ENCODE measurements at places on chromosomes 1 and 21.

DNA sequence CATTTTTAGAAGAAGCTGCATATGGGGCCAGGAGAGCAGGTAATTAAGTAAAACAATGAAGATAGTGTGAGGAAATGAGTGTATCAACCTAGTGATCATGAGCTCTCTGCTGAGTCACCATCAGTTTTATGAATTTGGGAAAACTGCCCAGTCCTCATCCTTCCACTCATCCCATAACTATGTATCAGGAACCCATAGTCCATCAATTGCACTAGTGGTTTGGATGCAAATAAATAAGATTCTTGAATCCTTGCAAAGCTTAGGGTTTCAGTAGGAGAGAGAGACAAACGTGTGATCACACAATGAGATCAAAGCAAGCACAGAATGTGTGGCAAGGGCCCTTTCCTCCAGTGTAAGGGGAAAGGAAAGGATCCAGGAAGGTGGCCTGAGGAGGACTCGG is 145.6 kb downstream of the ZZZ3 start:
- DNase-seq = no peak

GRCh38 chr1:204176049-204176448 is 9.9 kb upstream of the REN start:
- DNase-seq = no peak

GRCh38 chr1:1957533-1957961 is 38.5 kb upstream of the TMEM52 start:
- DNase-seq = no peak

DNA sequence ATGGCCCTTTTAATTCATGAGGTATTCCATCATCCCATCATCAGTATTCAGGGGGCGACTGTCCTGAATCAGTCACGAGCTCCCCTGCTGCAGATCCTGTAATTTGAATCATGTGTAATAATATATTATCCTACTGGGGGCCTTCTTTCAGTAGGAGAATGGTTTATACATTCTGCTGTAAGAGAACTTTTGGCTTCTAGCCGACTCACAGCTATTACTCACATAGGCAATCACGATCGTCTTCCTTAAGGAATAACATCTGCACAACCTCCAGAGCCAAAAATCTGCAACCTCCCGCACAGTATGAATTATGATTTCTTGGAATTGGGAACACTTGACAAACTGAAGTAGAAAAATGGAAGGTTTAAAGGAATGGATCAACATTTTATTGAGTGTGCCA is 343.0 kb downstream of the USP25 start:
- DNase-seq = no peak

DNA sequence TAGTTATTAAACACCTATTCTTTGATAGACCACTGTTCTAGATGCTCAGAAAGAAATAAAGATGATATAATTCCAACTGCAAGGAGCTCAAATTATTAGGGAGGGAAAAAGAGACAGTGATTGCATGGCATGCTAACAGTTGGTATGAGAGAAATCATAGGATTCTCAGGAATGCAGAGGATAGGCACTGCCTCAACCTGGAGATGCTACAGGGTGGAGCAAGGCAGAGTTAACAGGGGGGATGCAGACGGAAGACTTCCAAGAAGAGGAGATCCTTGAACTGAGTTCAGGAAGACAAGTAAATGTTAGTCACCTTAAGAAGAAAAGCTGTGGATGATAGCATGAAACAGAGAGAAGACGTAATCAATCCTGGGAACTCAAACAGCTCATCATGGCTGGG is 123.7 kb downstream of the DAB1 start:
- DNase-seq = no peak

DNA sequence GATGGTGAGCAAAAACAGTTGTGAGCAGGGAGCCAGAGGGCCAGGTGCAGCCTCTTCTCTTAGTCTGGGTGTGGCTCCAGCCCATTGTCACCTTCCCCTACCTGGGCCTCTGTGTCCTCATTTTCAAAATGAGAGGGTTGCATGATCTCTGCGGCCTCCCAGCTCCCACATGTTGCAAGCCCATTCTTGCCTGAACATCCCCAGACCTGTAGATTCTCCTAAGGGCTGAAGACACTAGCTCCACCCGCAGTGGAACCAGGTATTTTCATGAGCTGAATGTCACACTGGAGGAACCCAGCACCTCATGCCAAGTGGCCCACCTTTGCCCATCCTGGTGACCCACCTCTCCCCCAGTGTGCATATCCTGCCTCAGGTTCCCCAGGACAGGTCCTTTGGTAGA is 12.3 kb downstream of the IKBKE start:
- no peak for DNase-seq

DNA sequence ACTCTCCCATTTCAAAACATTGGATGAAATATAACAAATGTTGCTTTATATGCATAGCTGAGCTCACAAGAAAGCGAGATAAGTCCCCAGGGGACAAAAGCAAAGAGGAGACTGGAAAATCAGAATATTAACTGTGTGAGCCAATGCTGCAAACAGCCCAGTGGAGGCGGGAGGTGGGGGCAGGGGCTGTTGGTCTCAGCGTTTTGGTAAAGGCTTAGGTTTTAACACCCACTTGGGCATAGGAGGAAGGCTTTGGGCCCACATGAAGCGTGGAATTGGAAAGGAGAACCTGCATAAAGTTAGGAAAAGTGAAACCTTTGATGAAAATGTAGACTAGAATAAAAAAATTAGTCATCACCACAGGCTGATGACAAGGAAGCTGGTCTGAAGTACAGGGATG is 30.2 kb upstream of the SMIM12 start:
- no peak for DNase-seq

DNA sequence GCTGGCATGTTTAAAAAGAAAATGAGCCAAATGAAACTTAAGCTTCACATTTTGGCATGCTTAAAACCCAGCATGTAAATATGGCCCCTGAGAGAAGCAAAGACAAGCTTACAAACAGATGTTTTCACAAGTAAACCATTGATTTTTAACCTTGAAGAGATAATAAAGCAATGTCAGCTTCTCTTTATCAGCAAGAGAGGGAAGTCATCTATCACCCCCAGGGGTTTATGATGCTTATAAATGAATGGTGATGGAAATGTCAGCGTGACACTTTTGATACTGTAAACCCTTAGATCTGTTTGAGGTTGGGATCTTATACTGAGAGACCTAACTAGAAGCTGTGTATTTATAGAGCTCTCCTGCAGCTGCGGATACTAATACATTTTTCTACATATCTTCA is 471.3 kb downstream of the PLA2G4A start:
- DNase-seq = no peak

DNA sequence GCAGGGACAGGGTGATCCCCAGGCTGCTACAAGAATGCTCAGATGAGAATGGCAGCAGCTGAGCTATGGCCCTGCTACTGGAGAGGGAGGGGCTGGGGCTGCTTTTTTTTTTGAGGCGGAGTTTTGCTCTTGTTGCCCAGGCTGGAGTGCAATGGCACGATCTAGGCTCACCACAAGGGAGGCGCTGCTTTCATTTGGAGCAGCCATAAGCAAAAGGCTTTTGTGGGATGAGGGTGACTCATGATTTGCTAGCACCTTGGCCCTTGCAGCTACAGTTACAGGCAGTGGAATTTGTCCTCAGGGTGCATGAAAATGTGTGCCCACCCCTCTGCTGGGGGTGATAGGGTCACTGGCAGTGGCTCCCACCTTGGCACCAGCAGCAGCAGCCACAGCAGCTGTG is 32.4 kb upstream of the CYP4A22 start:
- DNase-seq = no peak

GRCh38 chr1:41534181-41535076 is 49.9 kb upstream of the EDN2 start:
- DNase-seq = no peak

DNA sequence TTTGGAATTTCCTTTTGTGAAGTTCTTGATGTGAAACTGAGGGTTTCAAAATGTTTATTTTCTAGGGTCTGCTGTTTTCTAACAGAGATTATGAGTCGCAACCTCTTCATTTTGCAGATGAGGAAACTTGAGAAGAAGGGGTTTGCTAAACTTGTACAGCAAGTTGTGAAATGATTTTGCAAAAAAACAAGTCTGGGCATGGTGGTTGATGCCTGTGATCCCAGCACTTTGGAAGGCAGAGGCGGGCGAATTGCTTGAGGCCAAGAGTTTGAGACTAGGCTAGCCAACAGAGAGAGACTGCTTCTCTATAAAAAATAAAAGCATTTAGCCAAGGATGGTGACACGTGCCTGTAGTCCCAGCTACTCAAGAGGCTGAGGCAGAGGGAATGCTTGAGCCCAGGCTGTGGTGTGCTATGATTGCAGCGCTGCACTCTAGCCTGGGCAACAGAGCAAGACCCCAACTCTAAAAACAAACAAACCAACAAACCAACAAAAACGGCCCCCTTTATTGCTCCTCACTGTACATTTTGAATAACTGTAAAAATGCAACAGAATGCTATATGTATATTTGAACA is 9.9 kb downstream of the TRIM67 start:
- no peak for DNase-seq

DNA sequence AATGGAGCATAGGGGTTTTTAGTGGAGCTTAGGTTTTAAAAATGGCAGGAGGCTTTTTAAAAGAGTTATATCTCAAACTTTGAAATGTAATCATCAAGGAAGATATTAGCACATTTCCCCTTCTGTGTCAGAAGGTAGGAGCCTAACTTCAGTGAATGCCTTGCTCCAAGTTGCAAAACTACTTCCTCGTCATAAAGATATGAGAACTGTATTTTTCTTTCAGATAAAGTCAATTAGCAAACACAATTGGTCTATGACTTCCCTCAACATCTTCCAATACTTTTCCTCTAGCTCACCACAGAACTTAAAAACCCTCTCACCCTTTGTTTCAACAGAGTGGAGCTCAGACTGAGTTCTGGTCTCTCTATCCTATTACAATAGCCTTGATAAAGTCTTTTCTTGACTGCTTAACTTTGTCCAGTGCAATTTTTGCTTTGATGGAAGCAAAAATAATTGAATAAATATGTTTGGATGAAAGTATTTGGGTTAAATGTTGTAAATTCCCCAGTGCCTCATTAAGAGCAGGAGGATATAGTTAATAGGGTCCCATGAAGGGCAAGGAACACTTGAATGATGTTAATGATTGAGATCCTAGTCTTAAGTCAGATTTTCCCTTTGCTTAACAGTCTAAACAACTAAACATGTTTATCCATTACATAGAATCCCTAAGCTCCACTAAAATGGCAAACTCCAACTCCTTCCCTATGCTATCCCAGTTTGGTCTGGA is 58.9 kb downstream of the TNFSF18 start:
- DNase-seq = no peak

GRCh38 chr1:181133441-181133951 is 45.0 kb downstream of the IER5 start:
- no peak for DNase-seq

DNA sequence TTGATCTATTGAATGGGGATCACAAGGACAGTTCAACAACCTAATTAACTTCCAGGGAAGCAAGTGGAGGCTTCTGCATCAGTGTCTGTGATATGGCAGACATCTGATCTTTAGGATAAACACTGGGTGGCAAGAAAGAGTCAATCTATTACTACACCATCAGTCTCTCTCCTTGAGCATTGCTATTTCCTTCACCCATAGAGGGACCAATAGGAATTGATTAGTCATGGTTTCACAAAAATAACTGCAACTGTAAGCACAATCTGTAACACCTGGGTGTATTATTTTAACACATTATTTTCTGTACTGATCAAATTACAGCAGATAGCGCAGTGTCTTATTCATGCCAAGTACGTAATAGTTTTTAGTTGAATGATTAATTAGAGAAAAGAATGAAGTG is 50.3 kb downstream of the USP24 start:
- DNase-seq = no peak

Measured in inflammatory macrophage treated with lipopolysaccharide for 1 hour (primary cell).